ENCODE measurements at places on chromosomes 3 and 15. TPM values are rescaled to one million over a fixed set of nuclear protein-coding genes. Genes with fewer than 3 reads are reported as not detected.

PPM1M gene
- total RNA-seq = 14.3 TPM

CHRNB4 gene
- not detected for total RNA-seq

MASP1 gene
- 0.40 TPM for total RNA-seq

GHSR gene
- total RNA-seq = not detected

TGM5 gene
- not detected for total RNA-seq

DTX3L gene
- 15.0 TPM for total RNA-seq

KIAA1143 gene
- total RNA-seq = 12.2 TPM

DAZL gene
- not detected for total RNA-seq

MOBP gene
- not detected for total RNA-seq

DLL4 gene
- 48.0 TPM for total RNA-seq

CLSTN2 gene
- total RNA-seq = under 0.01 TPM

LSAMP gene
- not detected for total RNA-seq

CALML4 gene
- total RNA-seq = 1.4 TPM

- no peak for DNase-seq
Observed at GRCh38 chr3:156368189-156368588, 186.7 kb downstream of the SSR3 start.

GRCh38 chr15:57114070-57114469 is 195.6 kb downstream of the TCF12 start:
- DNase-seq = no peak

- peak; percentile 32 for DNase-seq
Observed at GRCh38 chr15:28989239-28989830, 103.6 kb downstream of the APBA2 start.

- DNase-seq = no peak
Observed at GRCh38 chr3:130601442-130601971, 84.5 kb downstream of the COL6A6 start.

GRCh38 chr3:12073106-12073505 is 68.9 kb downstream of the SYN2 start:
- DNase-seq = no peak

DNA sequence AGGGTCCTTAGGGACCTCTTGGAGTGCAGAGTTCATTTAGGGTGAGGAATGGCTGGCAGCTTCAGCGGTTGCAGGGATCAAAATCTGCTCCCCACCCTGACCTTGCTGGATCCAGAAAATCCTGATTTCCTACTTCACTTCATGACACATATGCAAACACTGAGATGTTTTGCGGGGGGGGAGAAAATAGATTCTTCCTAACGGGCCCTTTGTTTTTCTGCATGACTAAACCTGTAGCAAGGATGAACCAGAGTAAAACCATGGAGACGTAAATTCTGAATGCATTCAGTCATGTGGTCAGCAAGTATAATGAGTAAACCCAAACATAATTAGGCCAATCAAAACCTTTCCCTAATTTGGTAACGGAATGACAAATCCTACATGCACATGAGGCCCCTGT is 20.0 kb upstream of the RBP1 start:
- no peak for DNase-seq

- DNase-seq = no peak
Observed at GRCh38 chr3:65330072-65330471, 642.3 kb upstream of the ADAMTS9 start.

- DNase-seq = no peak
Observed at GRCh38 chr3:193451902-193452301, 73.3 kb upstream of the ATP13A5 start.

GRCh38 chr3:11624161-11624560 is 19.6 kb downstream of the VGLL4 start:
- DNase-seq = peak; percentile 85

DNA sequence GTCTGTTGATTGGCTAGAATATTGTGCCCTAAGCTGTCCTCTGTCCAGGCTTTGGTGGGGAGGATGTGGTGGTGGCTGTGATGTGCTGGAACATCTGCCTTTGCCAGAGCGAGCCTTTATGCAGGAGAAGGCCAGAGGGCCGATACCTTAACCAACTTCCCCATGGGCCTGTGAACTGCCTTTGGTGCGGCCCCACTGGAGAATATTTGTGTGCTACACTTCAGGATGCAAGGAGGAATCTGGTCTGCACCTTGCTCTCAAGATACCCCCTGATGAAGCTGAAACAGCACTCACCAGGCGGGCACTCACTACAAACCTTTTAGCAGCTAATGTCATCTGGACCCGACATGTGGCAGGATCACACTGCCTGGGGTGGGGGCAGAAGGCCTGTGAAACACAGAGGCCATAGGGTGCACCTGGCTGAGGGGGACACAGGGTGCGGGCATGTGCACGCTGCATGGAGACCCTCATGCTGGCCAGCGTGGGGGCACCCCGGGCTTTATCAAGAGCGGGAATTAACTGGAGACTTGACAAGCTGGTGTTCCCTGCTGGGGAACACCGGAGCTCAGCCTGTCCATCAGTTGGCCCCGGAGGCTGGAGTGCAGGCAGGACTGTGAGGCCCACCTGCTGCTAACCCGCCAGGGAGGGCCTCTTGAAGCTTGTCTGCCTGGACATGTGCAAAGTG is 16.4 kb downstream of the PRR23E start:
- no peak for DNase-seq

- DNase-seq = no peak
Observed at GRCh38 chr3:46646700-46647099, 34.4 kb downstream of the FAM240A start.

DNA sequence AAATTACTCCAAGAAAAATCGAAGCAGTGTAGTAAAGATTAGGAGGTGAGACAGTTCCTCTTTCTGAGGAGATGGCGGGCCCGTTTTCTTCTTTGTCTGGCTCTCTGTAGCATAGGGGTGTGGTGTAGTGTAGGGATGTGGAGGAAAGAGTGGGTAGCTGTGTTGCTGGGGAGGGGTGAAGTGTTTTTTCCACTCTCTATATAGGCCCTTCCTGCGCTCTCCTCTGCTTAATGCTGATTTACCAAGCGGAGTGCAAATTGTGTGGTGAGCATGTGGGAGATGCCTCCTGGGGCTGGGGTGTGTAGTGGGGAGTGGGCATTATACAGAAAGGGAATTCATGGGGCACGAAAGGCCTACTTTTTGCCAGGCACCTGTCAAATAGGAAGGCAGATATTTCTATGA is 94.9 kb downstream of the ST6GAL1 start:
- DNase-seq = no peak

- DNase-seq = no peak
Observed at GRCh38 chr3:3448468-3448867, 269.0 kb upstream of the CRBN start.

GRCh38 chr15:93017526-93017925 is 71.5 kb downstream of the RGMA start:
- no peak for DNase-seq

DNA sequence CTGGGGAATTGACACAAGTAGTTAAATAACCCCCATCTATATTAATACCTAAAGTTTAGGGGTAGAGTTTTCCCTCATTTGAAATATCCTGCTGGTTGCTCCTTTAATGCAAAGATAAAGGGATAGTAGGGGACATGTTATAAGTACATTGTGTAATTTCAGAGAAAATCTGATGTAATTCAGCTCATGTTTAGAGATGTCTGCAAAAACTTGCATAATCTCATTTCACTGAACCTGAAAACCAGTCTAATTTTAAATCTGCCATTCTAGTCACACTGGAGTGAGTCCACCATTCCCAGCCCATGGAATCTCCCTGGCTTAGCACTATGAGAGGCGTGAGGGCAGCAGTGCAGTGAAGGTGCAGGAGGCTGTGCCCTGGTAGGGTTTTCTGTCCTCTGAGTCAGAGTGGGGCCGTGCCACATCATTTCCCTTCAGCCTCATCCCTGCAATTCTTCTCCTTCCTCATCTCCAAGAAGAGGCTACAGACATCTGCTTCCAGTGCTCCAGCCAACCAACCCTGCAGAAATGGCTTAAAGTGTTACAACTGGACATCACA is 246.3 kb upstream of the UMPS start:
- DNase-seq = no peak

DNA sequence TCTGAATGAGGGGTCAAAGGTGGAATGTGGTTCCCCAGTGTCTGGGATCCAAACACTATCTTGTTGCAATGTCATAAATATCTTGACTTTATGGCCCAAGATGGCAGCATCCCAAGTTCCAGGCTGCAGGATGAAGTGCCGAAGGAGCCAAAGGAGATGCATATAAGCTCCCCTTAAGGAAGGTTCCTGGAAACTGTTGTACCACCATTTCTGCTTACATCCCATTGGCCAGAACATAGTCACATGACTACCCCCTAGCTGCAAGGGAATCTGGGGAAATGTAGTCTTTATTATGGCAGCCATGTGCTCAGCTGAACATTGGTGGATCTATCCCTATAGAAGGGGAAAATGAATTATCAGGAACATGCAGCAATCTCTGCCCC is 54.3 kb downstream of the BDH1 start:
- peak; percentile 51 for DNase-seq

GRCh38 chr3:170387950-170388349 is 30.4 kb downstream of the SKIL start:
- no peak for DNase-seq

DNA sequence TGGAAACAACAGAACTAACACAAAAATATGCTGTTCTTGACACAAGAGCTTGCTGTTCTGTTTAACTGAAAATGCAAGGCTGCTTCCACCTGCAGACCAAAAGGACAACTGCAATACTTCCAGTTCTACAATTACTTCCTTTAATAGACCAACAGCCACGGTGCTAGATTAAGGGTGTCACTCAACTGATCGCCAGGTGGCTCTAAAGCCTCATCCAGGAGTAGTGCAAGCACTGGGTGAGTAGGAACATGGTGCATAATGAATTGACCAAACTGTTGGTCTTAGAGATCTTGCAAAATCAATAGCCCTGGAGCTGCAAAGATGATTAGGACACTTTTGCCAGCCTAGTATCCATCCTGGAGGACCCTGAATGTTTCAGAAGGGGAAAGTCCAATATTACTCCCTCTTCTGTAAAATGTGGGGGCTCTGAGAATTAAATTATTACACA is 3.6 kb upstream of the CLDN16 start:
- peak; percentile 88 for DNase-seq

DNA sequence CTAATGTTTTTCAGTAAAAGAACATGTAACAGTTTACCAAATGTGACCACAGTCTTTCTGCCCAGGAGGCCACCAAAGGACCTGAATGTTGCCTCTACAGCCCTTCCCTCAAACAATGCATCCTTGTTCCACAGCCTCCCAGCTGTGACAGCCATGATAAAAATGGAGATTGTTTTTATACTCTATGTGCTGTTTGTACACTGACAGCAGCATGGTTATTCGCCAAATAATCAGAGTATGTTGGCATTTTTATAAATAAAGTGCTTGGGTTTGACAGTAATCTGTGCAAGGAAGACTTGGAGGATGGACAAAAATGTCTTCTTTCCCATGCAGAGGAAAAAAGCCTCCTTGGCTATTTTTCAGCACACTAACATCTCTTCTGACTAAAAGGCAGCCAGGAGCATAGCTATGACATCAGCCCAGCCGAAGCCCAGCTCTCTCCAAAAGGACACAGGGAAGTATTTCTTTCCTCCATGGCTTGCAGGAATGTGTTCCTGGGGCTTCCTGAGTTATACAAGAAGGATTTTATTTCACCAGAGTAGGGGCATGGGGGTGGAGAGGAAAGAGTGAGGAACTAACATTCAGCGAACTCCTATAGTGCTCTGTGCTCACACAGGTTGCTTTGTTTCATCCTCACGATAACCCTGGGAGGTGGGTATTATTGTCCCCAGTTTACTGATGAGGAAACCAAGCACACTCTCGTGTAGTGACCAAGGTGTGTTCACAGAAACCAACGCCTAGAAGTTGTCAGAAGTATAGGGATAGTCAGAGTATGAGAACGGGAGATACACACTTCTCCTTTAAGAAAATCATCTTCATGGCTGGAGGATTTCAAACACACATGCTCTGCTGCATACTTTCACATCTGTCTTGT is 339.7 kb downstream of the MECOM start:
- peak; percentile 64 for DNase-seq

DNA sequence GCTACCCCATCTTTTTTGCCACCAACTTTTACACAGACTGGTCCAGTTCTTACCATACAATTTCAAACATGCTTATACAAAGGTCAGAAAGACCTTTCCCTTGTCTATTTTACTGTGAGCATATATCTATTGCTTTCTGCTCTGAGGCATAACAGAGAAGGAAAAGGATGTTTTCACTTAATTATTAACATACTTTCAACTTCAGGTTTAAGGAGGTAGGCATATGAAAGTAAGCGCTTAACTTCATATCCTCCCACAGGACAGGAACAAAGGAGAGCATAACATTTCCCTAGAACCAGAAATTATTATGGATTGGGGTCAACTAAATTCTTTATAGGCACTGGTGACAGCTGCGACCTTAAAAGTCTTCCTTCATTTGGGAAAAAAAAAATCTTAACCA is 1.1 kb downstream of the MYEF2 start:
- no peak for DNase-seq

- no peak for DNase-seq
Observed at GRCh38 chr3:100270215-100270583, 9.4 kb downstream of the TBC1D23 start.

- DNase-seq = no peak
Observed at GRCh38 chr15:87639305-87640011, 617.1 kb downstream of the NTRK3 start.

GRCh38 chr3:191282251-191283185 is 46.7 kb upstream of the CCDC50 start:
- DNase-seq = no peak

GRCh38 chr3:140536926-140537726 is 140.7 kb upstream of the TRIM42 start:
- DNase-seq = no peak

GRCh38 chr15:81294516-81294880 is 29.4 kb downstream of the STARD5 start:
- DNase-seq = no peak

- no peak for DNase-seq
Observed at GRCh38 chr3:134643150-134643675, 7.6 kb downstream of the KY start.
